Naive thymus-derived CD4-positive, alpha-beta T cell (primary cell): ENCODE measurements at places on chromosomes 6 and 20.

DNA sequence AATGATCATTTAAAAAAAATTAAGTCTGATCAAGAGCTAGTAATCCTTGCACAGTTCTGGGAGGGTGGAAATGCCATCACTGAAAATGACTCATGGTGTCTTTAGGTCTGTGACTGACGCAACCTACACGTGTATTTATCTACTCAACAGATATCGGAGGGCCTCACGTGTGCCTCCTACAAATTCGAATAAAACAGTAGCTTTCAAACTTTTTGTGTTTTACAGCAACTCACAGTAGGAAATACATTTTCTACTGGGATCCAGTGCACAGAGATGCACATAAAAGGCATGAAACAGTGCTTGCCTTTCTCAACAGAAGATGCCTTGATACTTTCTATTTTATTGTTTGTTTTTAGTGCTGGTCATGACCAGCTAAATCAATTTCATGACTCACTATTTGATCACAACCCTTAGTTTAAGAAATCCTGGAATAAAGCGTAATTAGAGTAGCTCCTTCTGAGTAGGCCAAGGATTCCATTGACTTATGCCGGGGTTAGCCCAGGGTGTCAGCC, 210.0 kb upstream of the SNX9 start:
- DNase-seq = no peak

- DNase-seq = no peak
Measured at GRCh38 chr6:12196326-12196936, 93.7 kb upstream of the EDN1 start.

GRCh38 chr6:37399131-37399530, 33.9 kb upstream of the CMTR1 start:
- DNase-seq = no peak

DNA sequence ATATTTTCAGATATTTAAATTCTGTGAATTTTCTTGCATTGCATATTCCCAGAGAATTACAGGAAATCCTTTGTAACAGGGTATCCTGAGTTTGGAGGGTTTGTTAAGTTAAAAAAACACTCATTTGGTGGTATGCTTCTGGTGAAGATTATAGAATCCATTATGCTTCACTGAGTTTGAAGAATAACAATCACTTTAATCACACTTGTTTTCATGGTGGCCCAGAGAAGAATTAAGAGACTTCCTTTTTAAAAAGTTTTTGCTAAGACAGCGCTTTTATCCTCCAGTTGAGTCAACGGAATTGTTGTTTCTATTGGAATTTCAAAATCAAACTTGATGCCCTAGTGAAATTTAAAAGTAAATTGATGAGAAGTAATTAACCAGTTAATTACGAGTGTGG, 17.4 kb downstream of the PLEKHG1 start:
- no peak for DNase-seq

DNA sequence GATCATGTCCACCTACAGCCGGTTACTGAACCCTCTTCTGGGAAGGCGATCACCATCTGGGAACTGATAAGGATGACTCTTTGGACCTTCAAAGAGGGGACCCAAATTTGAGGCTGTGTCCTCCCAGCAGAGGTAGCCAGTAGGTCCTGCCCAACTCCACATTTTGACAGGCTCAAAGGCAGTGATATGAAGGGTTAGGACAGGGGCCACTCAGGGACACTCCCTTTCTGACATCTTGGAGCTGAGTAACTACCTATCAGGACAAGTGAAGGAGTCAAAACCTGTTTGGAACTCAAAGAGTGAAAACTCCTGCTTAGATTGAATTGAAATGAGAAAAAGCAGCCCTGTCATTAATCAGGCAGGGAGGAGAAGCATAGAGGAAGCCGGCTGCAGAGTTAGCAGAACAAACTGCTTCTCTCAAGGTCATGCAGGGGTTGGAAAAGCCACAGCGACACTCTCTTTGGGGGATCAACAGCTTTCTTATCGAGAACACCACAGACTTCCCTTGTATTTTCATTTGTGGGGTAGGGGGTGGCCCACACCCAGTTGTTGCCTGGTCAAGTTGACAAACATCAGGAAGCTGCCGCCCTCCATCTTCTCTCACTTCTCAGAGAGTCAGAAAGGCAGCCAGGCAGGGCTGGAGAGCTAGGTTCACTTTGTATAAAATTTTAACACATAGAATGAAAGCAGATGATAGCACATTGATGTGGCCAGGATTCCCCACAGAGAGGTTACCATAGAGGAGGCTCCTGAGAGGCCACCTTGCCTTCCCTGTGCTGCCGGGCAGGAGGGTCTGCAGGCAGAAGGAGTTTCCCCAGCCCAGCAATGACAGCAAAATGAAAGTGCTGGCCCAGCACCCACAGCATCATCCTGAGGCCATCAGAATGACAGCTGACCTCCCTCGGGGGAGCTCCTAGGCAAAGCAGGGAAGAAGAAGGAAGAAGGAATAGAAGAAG, 47.6 kb downstream of the AGPAT4 start:
- no peak for DNase-seq

- no peak for DNase-seq
Measured at GRCh38 chr20:32319100-32319499, 39.0 kb upstream of the ASXL1 start.

GRCh38 chr6:37077905-37078296, 72.4 kb downstream of the FGD2 start:
- DNase-seq = no peak

- no peak for DNase-seq
Measured at GRCh38 chr6:99590728-99591672, 15.6 kb upstream of the PRDM13 start.

GRCh38 chr20:48599106-48599747, 228.6 kb downstream of the PREX1 start:
- DNase-seq = no peak

DNA sequence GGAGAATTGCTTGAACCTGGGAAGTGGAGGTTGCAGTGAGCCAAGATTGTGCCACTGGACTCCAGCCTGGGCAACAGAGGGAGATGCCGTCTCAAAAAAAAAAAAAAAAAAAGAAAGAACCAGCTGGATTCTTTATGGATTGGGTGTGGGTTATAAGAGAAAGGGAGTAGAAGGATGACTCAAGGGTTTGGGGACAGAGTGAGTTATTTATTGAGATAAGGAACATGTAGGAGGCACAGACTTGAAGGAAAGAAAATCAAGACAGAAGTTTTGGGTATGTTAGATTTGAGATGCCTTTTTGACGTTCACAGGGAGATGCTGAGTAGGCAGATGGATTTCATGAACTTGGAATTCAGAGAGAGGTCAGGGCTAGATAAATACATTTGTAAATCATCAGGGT, 47.6 kb downstream of the KIZ start:
- DNase-seq = no peak

DNA sequence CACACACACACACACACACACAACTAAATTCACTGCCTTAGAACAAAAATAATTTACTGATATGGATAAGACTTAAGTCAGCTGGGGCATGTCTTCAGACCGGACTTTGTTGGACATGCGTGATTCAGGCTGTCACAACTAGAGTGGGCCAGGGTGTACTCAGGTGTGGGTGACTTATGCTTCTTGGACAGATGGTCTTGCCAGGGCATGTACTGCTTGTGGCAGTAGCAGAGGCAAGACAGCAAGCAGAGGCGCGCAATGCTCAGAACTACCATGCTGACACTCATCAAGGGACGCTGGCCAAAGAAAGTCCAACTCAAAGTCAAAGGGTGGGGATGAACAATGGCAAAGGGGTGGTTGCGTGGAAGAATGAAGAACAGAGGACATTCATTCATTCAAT, 437.5 kb downstream of the CBLN4 start:
- no peak for DNase-seq

DNA sequence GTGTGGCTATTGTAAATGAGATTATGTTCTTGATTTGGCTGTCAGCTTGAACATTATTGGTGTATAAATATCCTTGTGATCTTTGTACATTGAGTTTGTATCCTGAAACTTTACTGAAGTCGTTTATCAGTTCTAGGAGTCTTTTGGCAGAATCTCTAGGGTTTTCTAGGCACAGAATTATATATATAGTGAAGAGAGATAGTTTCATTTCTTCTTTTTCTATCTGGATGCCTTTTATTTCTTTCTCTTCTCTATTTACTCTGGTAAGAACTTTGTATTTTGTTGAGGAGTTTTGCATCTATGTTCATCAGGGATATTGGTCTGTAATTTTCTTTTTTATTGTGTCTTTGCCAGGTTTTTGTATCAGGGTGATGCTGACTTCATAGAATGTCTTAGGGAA, 589.2 kb upstream of the MAN1A1 start:
- DNase-seq = no peak

- DNase-seq = no peak
Measured at GRCh38 chr6:11231564-11232192, 790 bp downstream of the NEDD9 start.

- no peak for DNase-seq
Measured at GRCh38 chr6:119119989-119120388, 41.5 kb upstream of the FAM184A start.

GRCh38 chr6:113481458-113481857, 375.7 kb upstream of the MARCKS start:
- DNase-seq = no peak

DNA sequence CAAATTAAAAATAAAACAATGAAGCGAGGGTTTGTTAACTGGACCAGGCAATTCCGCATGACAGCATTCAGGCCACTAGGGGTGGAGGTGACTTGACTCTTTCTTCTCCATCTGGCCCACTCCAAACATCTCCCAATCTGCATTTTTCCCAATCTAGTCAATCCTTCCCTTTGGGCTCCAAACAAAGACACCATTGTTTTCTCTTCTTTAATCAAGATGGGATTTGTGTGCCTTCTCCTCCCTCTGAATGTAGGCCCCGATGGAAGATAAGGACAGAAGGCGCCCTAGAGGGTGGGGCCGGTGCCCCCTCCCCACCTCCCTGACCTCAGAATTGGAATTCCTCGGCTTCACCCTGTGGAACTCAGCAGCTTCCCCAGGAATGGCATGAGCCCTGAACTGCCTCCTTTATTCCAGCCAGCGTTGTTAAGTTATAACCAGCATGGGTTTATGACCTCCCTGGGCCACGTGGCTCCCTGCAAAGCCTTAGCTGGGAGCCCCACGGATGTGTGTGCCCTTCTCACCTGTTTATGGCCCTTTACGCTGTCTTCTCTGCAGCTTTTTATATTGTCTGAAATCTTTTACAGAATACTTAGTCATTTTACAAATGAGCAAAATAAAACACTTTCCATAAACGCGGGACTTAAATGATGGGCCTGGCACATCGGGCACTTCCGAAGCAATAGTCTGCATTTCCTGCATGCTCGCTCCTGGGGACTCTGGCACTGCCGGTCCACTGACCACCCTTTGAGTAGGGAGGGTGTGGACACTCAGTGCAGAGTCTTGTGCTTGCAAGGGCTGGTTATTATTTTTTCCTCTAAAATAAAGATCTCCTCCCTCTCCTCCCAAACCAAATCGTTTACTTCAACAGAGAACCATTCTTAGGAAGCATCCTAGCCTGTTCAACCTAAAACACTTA, 24.5 kb downstream of the OVOL2 start:
- DNase-seq = no peak

DNA sequence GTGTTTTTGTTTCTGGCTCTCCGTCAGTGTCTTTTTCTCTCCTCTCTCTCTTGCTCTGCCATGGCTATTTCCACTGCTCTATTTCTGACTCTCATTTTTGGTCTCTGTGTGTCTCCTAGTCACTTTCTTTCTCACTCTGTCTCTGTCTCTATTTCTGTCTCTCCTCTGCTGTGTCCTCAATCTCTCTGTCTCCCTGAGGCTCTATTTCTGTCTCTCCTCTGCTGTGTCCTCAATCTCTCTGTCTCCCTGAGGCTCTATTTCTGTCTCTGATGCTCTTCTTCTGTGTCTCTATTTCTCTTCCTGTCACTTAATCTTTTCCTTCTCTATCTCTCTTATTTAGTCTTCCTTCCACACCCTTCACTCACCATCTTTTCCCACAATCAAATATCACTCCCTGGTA, 8.4 kb downstream of the PRSS16 start:
- no peak for DNase-seq
